ENCODE measurements at places on chromosomes 6 and 20.

DNA sequence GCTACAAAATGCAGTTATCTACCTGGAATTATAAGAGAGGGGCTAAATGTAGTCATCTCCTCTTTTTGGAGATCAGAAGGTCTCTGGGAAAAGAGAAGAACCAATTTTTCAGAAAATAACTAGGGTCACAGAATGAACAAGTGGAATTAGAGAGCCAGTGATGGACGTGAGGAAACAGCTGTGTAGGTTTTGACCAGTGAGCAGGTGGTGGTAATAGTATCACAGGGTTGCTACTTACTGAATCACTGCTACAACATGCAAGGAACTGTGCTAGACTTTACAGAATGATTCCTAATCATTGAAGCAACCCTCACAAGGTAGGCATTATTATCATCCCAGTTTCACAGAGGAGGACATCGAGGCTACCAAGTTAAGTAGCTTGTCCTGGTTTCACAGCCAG lies 1.7 kb downstream of the ATP6V1G2 start:
- no peak for DNase-seq

GRCh38 chr6:965343-965742 lies 272.4 kb upstream of the EXOC2 start:
- no peak for DNase-seq

DNA sequence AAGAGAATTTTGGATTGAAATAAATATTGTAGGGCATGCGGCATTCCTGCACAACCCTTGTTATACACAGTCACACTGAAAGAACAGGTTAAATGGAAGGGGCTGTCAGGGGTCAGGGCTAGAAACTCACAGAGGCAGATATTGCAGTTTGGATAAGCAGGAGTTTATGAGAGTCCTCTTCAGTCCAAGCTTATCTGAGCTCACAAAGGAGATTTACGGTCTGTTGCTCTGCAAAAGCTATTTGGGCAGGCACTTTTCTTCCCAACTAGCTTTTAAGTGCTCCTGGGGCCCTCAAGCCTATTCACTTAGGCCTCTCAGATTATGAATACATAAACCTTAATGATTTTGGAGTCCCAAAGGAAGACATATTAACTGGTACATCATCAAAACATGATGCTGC lies 156.2 kb downstream of the SOX4 start:
- no peak for DNase-seq

DNA sequence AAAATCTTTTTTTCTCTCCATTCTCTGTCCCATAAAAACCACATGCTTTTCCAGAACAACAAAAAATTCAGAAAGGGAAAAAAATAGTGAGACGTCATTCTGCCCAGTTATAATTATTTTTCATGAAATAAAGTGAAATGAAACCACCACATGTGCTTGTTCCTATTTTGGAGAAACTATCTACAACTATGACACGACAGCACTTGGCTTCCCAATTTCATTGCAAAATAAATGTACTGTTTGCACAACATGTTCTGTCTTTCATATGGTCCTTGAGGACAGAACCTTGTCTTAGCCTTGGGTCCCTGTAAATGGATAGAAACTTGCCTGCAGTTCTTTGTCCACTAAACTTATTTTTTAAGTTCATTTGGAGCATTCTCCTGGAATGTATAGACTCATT lies 5.6 kb upstream of the MAN1A1 start:
- no peak for DNase-seq

- no peak for DNase-seq
These were observed 96.5 kb upstream of the TBX18 start for GRCh38 chr6:84860920-84861319.

GRCh38 chr6:72813807-72814596 lies 192.1 kb downstream of the KCNQ5 start:
- DNase-seq, result no peak

GRCh38 chr20:11368965-11369711 lies 548.6 kb upstream of the BTBD3 start:
- no peak for DNase-seq

GRCh38 chr20:51811042-51811355 lies 8.7 kb upstream of the SALL4 start:
- DNase-seq, result no peak

DNA sequence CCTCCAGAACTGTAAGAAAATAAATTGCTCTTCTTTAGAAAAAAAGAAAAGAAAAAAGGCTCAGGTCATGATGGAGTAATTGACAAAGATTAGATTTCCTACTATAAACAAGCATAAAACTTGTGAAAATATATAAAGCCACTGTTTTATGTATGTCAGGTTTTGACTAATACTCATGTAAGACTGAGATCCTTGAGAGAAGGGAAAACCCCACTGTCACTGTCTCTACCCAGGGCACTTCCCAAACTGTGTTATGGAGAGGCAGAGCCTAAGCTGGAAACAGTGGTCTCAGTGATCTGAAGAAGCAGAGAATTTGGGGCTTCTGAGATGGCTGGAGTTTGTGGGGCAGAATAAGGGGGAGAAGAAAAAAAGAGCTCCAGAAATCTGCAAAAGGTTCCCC lies 7.6 kb downstream of the ACAT2 start:
- DNase-seq, result no peak

DNA sequence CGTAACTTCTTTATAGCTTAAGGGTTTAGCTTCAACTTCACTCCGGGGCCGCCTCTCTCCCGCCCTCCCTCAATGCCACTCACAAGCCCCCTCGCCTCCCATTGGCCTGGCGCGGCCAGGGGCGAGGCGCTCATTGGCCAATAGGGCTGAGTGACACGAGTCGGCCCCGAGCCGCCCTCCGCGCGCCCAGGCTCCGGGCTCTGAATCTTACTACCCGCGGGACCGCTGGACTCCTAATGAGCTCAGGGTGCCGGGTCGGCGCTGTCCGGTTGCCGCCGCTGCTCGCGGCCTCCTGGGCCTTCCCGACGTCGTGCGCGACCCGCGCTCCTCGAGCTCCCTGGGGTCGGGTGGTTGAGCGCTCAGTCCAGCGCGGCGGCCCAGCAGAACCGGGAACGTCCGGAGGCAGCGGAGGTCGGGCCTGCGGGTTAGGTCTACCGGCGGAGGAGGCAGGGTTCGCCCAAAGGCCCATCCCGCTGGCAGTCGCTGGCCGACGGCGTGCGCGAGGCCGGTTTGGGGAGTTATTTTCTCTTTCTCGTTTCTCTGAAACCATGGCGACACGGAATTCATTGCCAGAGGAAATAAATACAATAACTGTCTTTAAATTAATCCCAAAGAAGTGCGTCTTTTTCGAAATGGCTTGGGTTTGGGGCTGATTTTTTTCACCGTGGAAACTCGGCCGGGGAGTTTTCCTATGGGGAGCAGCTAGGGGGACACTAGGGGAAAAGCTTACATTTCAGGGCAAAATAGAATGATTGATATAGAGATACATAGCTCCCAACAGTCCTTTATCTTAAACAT lies at the start of gene SIM1:
Gene SIM1 (minus strand): TSS at position 19 of the 798 bp plus-strand sequence. CDS start 1,453 bp downstream, outside the sequence.
- peak; percentile 69 for DNase-seq

DNA sequence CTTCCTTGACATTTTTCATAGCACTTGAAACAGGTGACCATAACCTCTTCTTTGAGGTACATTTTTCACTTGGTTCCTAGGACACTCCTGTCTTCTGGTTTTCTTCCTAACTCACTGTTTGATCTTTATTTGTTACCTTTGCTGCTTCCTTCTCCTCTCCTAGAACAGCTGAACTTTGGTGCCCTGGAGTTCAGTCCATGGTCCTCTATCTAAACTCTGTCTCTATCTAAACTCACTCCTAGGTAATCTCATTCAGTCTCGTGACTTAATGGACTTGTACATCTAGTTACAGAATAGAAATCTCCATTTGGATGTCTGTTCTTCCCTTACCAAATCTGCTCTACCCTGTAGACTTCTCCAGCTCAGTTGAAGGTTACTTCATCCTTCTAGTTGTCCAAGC lies 73.7 kb downstream of the SHPRH start:
- no peak for DNase-seq

DNA sequence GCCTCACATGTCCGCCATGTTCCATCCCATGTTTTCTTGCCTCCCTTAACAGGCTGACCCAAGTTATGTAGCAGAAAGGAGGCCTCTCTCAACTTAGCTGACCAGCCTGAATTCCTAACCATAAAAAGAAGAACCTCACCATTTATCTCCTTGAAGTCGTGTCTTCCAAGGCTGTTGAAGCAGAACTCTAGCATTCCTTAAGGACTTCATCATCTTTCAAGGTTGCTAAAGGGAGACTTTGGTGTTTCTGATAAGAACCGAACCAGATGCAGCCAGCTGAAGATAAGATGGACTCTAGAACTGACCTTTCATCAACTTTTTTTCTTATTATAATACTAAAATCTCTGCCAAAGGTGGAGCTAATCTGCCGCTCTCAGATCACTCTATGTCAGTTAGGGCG lies 571.7 kb upstream of the SLC35B3 start:
- DNase-seq, result no peak

DNA sequence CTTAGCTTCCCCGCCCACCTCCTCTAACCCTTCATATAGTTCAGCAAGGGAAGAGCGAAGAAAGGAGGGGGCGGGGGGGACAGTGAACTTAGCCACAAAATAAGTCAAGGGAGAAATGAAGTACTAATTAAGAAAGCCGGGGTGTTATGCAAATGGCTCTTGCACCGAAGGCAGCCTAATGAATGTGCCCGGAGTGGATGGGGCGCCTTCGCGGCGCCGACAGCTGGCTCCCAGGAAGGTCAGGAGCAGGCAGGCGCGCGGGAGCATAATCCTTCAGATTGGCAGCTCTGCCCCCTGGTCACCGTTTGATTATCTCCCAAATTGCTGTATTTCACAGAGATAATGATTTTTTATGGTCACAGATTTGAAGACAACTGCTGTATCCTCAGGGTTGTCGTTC lies 395.1 kb downstream of the TFAP2B start:
- no peak for DNase-seq

- no peak for DNase-seq
These were observed 113.0 kb upstream of the TIAM2 start for GRCh38 chr6:154882107-154882506.

- no peak for DNase-seq
These were observed 31.2 kb upstream of the NOX3 start for GRCh38 chr6:155486721-155487294.

- DNase-seq, result no peak
These were observed 1.2 kb downstream of the TBX18 start for GRCh38 chr6:84763003-84763885.

- DNase-seq, result no peak
These were observed 45.6 kb downstream of the FKBP5 start for GRCh38 chr6:35643162-35643535.

- no peak for DNase-seq
These were observed 216.9 kb upstream of the ECI2 start for GRCh38 chr6:4352322-4352669.

DNA sequence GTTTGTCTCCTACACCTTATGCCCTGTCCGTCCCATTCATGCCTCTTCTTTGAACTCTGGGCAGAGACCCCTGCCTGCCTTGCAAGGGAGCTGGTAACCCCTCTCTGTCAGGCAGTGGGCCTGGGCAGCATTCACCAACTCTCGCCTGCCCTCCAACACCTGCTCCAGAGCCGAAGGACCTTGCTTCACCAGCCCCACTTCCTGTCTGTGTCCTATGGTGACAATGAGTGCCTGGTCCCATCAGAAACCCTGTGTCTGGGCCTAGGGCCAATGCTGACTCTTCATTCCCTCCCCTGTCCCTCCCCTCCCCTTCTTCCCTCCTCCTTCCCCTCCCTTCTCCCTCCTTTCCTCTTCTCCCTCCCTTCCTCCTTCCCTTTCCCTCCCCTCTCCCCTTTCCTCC lies 22.8 kb upstream of the PCMTD2 start:
- no peak for DNase-seq

DNA sequence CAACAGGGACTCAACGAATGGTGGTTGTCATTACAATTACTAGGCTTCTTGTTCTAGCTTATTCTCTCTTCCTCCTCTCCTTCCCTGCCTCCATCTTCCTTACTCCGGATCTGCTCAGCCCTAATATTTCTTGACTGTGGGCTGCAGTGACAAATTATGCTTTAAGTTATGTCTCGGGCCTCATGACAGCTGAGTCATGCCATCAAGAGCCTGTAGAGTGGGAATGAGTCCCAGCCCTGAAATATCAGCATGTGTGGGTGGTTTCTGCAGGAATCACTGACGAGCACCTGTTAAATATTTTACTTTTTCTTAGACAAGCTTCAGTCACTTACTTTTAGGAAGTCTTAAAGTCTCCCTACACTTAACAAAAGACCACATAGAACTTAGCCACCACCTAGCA lies 83.1 kb upstream of the CBLN4 start:
- DNase-seq, result no peak

GRCh38 chr20:49219924-49220831 lies 962 bp downstream of the DDX27 start:
- DNase-seq, result no peak

DNA sequence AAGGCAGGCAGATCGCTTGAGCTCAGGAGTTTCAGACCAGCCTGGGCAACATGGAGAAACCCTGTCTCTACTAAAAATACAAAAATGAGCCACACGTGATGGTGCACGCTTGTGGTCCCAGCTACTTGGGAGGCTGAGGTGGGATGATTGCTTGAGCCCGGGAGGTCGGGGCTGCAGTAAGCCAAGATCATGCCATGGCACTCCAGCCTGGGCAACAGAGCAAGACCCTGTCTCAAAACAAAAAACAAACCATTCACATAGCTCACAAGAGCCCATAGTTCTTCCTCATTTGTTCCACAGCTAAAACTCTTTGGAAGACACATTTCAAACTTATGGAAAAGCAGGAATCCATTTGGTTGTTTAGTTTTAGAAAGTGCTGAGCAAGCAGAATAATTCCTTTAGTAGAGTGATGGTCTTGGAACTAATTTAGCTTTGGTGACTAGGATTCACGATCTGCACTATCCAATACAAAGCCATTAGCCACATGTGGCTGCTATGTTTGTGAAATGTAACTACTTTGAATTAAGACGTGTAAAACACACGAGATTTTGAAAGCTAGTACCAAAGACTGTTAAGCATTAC lies 4.1 kb downstream of the ZNFX1 start:
- DNase-seq, result no peak

DNA sequence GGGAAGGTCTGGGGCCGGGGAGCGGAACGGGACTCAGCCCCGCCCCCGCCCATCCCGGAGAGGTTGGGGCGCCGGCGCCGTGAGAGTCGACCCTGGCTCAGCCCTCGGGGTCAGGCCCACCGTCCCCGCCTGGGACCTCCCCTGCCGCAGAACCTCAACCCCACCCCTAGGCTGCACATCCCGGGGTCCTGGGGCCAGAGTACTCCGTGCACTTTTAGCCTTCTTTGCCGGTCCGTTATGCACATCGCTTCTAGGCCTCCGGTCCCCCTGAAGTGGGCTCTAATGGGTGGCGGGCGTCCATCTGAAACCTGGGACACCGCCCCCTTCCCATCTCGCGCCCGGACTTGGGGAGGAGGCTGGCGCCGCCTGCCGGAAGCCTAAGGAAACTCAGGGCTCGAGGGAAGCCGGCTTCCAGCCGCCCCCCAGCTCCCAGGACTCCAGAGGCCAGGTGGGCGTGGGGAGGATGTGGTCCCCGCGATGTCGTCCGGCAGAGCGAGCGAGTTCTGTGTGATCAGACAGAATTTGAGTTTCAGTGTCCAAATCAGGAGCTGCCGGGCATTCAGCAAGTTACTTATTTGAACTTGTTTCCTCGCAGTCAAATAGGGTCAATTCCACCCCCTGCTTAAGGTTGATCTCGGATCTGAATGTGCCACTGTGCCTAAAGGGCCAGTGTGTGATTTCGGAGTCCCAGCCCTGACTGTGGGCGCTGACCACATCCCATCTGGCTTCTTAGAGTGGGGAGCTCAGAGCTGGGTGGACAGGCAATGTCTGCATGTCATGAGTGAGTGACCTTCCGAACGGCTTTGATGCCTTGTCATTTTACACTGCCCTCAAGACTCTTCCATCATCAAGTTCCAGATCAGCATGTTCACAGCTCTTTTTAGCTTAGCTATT lies 47.6 kb downstream of the CPXM1 start:
- peak; percentile 36 for DNase-seq

- no peak for DNase-seq
These were observed 74.1 kb upstream of the INSM1 start for GRCh38 chr20:20293691-20294385.

Measured in GM12865 (cell line).